T follicular helper cell (primary cell): ENCODE measurements at places on chromosomes 6 and 20.

DNA sequence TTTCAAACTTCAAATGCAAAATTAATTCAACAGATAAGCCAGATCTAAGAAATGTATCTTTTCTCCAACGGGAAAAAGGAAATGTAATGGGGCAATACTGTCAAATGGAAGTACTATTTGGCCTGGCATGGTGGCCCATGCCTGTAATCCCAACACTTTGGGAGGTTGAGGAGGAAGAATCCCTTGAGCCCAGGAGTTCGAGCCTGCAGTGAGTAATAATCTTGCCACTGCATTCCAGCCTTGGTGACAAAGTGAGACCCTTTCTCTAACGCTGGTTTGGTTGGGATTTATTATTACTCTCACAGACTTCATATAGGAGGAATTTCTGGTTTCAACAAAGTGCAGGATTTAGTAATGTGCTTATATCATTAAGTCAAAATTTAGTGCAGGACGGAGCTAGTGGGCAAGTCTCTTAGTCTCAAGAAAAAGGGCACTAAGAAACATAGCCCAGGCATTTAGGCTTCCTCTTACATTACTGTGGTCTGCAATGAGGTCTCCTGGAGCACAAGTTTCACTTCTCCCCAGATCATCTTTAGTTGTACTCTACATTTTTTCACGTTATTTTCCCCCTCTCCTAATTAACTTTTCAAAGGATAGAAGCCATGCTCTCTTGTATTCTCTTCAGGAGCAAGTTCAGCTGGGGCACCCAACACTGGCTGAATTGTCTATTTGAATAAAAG, 23.1 kb downstream of the TRIM27 start:
- DNase-seq, result no peak

- DNase-seq, result no peak
These were observed 12.8 kb downstream of the TRAF3IP2 start for GRCh38 chr6:111592726-111593511.

GRCh38 chr6:152379423-152379822, 257.7 kb downstream of the SYNE1 start:
- no peak for DNase-seq

GRCh38 chr6:127342296-127342945, 988 bp downstream of the ECHDC1 start:
- DNase-seq, result no peak

DNA sequence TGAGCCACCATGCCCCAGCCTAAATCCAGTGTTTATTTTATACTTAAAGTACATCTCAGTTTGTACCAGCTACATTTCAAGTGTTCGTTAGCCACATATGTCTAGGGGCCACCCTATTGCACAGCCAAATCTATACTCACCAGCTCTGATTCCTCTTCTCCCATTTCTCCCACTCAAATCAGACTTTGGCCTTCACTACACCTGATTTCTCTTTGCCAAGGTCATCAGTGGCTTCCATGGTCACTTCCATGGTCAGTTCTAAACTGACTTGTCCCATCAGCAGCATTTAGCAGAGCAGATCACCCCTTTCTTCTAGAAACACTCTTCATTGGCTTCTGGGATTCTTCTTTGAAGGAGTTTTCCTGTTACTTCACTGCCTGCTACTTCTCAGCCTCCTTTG, 14.1 kb downstream of the GHRH start:
- no peak for DNase-seq

GRCh38 chr20:48339190-48339985, 488.4 kb downstream of the PREX1 start:
- DNase-seq, result no peak

DNA sequence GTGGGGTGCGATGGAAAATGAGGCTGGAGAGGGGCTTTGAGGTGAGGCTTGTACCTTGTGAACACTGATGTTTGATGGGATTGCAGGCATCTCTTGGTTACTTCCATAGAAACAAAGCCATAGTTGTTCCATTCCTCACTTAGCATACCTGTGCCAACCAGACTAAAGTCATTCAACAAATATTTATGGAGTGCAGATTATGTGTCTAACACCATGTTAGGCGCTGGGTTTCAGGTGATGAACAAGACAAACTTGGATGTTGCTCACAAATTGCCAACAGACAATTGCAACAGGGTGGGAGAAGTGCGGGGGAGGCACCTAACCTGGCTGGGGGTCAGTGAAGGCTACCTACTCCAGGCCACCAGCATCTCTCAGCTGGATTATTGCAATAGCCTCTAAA, 1.5 kb downstream of the TTPAL start:
- DNase-seq, result no peak

DNA sequence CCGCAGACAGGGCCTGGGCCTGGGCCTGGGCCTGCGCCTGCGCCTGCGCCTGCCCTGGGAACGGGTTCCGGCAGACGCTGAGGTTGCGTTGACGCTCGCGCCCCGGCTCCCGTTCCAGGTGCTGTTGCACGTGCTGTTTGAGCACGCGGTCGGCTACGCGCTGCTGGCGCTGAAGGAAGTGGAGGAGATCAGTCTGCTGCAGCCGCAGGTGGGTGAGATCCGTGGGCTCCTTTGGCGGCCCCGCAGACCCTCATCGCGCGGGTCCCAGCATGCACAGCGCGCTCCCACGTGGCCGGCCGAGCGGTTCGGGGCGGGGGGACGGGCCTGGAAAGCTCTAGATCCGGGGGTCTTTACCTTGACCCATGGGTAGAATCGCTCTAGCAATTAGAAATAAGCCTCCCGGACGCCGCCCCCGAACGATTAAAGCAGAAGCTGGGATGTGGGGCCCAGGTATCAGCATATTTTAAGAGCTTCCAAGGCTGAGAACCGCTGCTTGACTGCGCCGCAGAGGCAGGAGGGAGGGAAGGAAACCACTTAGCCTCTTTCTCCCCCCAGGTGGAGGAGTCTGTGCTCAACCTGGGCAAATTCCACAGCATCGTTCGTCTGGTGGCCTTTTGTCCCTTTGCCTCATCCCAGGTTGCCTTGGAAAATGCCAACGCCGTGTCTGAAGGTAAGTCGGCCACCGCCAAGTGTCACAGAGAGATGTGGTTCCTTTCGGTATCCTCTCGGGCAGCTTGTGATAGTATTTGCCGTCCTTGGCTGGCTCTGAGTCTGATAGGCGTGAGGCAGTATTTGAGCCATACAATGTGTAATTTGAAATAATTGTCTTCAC, 508 bp downstream of the NOP56 start:
- no peak for DNase-seq

DNA sequence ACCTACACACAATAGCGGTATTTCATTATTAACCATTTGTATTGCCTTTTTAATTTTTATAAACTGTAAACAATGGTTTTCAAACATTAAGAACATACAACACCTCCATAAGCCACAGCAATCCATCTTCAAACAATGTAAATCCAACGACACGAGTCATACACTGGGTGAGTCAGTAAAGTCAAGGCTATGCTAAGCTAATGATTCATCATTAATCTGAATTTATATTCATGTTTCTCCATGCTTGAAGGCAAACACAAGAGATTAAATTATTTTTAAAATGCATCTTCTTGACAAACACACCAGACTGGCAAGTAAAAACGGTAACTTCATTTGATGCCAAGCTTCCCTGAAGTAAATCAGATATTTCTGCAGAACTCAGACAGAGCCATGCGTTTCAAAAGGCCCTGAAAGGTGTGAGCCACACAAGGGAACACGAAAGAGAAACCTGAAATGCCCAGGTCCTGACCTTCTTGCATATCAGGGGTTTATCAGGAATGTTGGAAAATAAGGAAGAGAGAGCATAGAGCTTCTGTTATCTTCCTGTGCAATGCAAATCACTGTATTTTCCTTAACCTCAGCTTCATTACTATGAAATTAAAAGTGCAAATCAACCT, 162.5 kb downstream of the ALDH8A1 start:
- DNase-seq, result no peak

DNA sequence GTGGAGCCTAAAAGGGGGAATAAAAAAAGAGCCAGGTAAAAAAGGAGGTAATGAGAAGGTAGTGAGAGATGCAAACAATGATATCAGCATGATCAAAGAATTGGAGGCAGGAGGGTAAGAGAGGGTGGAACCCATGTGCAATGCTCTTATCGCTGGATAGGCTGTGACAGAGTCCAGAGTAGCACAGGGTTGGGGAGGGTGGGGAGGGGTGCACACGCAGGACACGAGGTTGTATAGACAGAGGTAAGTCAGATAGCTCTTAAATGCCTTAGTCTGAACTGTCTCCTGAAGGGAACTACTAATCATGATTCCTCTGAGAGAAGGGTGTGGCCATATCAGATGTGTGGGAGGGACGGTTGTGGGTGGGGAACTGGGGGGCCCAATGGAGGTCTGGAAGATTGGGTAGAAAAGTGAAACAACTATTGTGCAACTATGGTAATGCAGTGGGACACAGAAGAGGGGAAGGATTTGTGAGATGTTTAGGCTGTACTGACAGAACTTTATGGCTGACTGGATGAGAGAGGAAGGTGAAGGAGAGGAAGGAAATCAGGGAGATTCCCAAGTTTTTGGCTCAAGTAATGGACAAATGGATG, 354.8 kb downstream of the BTBD9 start:
- DNase-seq, result no peak

GRCh38 chr6:15996030-15996429, 132.9 kb upstream of the MYLIP start:
- DNase-seq, result no peak

DNA sequence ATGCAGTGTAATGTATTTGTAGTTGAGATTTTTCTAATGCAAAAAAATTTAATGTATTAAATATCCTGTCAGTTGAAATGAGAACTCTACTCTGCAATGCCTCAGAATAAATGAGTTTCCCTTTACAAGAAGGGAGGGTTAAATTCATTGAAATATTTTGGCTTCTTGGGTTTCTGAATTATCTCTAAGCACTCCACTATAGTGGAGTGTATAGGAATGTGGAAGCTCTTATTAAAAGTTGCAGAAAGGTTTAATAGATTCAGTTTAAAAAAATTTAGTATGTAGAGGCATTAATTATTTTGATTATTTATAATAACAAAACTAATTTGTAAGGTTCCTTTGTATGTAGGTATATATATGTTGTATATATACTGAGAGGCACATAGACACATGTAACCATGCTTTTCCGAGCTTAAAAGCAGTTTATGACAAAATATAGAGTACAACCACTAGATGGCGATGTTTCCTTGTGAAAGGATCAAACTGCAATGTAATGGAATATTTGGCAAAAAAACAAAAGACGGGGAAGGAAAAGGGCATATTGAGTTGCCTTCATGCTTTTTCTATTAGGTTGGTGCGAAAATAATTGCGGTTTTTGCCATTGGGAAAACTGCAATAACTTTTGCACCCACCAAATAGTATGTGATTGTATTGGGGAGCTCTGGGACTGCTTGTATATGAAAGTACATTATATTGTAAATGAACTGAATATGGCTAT, 144.2 kb downstream of the MYO6 start:
- DNase-seq, result no peak

- DNase-seq, result no peak
These were observed 63.3 kb upstream of the TAB2 start for GRCh38 chr6:149254253-149254652.

DNA sequence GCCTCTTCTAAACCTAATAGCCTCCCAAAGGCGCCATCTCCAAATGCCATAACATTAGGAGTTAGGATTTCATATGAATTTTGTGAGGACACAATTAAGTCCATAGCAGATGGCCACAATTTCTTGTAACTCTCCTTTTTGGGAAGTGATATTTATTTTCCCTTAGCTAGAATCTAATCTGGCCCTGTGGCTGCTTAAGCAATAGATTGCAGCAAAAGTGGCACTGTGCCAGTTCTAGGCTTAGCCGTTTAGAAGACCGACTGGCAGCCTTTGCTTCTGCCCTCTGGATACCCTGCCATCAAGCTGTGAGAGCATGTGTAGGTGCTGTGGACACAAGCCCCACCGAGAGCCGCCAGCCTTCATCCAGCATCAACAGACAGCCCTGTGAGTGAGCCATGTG, 15.9 kb upstream of the ADGB start:
- no peak for DNase-seq

DNA sequence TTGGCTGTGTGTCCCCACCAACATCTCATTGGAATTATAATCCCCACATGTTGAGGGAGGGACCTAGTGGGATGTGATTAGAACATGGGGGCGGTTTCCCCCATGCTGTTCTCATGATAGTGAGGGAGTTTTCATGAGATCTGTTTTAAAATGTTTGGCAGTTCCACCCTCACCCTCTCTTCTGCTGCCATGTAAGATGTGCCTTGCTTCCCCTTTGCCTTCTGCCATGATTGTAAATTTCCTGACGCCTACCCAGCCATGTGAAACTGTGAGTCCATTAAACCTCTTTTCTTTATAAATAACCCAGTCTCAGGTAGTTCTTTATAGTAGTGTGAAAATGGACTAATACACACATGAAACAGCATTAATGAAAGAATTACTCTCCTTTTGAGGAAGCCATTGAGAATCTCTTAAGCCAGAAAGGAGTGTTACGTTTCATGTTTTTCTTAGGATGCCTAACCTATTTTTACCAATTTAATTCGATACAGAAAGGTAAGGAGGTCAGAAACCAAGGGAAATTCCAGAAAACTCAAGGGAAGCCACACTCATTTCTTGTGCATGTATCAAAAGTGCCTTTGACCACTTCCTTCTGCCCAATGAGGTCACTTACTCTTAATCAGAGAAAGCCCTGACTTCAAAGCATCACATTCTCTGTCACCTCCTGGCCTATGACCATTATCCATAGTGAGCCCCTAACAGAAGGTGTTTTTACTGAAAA, 24.7 kb upstream of the HINT3 start:
- DNase-seq, result no peak

GRCh38 chr6:143135797-143136561, 75.3 kb downstream of the AIG1 start:
- no peak for DNase-seq

DNA sequence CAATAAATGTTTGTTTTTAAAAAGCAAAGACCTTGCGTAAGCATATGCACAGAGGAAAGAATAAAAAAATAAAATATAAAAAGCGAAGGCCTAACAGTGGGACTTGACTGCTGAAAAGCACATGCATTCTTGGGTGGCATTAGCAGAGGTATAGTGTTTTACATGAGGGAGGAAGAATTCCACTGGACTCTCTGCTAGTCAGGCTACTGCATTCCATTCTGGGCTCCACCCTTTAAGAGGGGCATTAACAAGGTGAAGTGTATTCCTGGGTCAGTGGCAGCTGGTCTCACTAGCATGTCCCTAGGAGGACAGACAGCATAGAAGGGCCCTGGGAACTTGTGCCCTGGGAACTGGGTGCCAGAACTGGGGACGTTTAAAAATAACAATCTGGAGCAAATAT, 134.1 kb downstream of the SOBP start:
- no peak for DNase-seq

GRCh38 chr6:162726947-162727321, 632 bp downstream of the PRKN start:
- DNase-seq, result no peak

GRCh38 chr6:137904822-137905617, 38.0 kb downstream of the TNFAIP3 start:
- DNase-seq, result peak; percentile 15

- DNase-seq, result no peak
These were observed 247.8 kb downstream of the BTBD9 start for GRCh38 chr6:38391626-38392579.

GRCh38 chr6:139490482-139490881, 116.0 kb upstream of the CITED2 start:
- DNase-seq, result no peak
